ENCODE measurements at places on chromosomes 7 and 10.

GRCh38 chr7:105346138-105346537 lies 42.6 kb downstream of the SRPK2 start:
- H3K36me3 ChIP-seq = no peaks in the 10 kb centered on the region
- H3K4me1 ChIP-seq = peaks cover 10% of the 10 kb centered on the region
- no peaks in the 10 kb centered on the region for H3K27me3 ChIP-seq

DNA sequence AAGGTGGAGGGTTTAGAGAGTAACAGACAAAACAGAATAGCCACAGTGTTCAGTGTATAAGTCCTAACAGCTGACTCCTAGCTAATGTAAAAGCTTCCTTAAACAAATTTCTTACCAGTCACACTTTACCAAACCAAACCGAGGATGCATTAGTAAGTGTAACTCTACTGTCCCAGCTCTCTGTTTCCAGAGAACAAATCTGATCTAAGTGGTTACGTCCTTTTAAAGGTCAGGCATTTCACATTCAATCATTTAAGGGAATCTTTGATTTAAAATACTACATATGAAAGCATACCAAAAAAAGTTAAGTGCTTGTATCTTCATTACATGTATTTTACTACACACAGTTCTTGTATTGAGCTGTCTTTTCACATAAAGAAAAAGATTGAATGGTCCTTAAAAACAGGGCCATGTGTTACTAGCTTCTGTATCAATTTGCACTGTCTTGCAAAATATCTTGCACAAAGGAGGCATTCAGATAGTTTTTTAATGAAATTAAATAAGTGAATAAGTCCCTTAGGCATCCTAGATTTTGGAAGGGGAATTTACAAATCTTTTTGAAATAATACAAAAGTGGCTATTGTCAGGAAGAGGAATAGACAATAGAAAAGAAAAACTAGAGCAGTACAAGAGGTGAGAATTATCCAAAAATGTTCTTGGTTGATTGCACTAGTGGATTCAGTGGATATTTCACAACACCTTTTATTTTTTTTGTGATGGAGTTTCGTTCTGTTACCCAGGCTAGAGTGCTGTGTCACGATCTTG lies 58.4 kb upstream of the SPOCK2 start:
- H3K4me1 ChIP-seq = no peaks in the 10 kb centered on the region
- H3K27me3 ChIP-seq = no peaks in the 10 kb centered on the region
- no peak overlapping the region for H3K27ac ChIP-seq
- no peaks in the 10 kb centered on the region for H3K36me3 ChIP-seq
- no peak overlapping the region for H3K4me3 ChIP-seq

DNA sequence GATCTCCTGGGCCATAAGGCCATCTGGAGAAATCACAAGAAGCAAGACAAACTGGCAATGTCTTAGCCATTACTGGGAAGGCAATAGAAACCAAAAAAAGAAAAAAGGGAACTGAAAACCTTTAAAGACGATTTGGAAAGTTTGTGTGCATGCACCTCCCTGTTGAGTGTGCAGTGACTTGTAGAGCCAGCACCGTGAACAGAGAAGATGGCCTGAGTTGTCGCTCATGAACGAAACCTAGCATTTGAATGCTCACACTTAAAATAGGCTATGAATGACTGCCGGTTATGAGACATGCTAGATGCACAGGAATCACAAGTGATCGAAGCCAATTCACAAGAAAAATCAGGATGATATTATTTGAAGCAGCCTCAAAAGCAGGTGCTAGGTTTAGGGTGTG lies 151.3 kb upstream of the ADO start:
- H3K4me1 ChIP-seq = no peaks in the 10 kb centered on the region
- no peak overlapping the region for H3K4me3 ChIP-seq
- no peaks in the 10 kb centered on the region for H3K27me3 ChIP-seq
- DNase-seq = no peak

- no peak overlapping the region for H3K4me3 ChIP-seq
- no peak overlapping the region for H3K27ac ChIP-seq
- no peaks in the 10 kb centered on the region for H3K4me1 ChIP-seq
- DNase-seq = no peak
- H3K27me3 ChIP-seq = no peaks in the 10 kb centered on the region
Measured at GRCh38 chr10:21953585-21954057, 49.9 kb downstream of the DNAJC1 start.

DNA sequence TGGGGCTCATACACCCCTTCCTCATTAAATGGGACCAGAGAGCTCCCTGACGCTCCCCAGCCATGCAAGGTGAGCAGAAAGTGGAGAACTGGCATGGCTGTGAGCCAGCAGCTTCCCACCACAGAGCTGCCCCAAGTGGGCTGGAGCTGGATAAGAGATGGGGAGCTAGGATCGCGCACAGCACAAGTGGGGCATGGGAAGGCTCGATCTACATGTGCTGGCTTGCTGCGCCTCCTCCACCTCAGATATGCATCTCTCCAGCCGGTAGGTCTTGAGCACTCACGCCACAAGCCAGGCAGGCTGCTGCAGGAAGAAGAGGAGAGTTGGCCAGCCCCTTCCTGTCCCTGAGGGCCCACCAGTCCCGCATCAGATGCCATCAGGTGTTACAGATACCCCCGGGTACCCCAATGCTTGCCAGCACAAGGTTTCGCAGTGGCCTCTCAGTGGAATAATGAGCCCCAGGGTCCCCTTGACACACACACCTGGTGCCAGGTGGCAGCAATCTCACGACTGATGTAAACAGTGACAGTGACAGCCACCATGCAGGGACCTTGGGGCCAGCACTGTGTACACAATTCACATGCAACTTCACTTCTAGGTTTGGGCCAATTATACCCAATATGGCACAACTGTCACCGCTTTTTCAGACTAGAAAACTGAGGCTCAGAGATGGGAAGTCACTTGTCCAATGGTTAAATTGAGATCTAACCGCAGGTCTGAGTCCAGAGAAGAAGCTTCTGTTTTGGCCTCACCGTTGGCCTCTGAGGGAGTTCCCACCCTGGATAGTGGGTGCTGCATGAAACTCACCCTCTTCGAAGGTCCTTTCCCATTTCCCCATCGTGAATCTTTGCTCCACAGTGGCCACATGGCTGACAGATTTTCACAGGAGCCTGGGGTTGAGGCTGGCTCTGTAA lies 79.3 kb downstream of the OAT start:
- no peak overlapping the region for H3K27ac ChIP-seq
- DNase-seq = no peak
- peaks cover 13% of the 10 kb centered on the region for H3K4me1 ChIP-seq

GRCh38 chr10:97095701-97096260 lies 90.0 kb downstream of the SLIT1 start:
- H3K4me3 ChIP-seq = no peak overlapping the region
- no peak for DNase-seq
- H3K27me3 ChIP-seq = peaks cover 62% of the 10 kb centered on the region
- H3K36me3 ChIP-seq = no peaks in the 10 kb centered on the region

GRCh38 chr7:7671361-7671760 lies 30.8 kb downstream of the UMAD1 start:
- no peak for DNase-seq
- no peak overlapping the region for H3K4me3 ChIP-seq
- no peaks in the 10 kb centered on the region for H3K27me3 ChIP-seq
- no peaks in the 10 kb centered on the region for H3K4me1 ChIP-seq
- no peaks in the 10 kb centered on the region for H3K36me3 ChIP-seq
- H3K27ac ChIP-seq = no peak overlapping the region

DNA sequence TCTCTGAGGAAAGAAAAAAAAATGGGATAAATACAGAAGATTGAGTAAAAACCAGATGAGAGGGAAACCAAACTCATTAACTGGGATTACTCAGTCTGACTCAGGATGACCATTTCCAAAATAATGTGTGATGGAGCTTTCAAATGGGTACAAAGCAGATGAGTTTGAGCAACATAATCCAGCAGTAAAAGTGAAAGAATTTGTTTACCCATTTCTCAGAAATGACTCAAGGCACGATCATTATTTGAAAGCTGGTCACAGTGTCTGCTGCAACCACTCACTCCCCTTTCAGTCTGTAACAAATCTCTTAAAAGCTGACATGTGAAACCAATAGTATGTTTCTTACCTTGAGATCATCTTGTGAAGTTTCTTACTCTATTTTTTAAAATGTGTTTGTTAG lies 104.7 kb upstream of the KLF14 start:
- H3K27ac ChIP-seq = peak overlapping the region; percentile 66
- peak; percentile 54 for DNase-seq
- H3K27me3 ChIP-seq = no peaks in the 10 kb centered on the region
- no peak overlapping the region for H3K4me3 ChIP-seq
- H3K4me1 ChIP-seq = peaks cover 30% of the 10 kb centered on the region
- no peaks in the 10 kb centered on the region for H3K36me3 ChIP-seq

GRCh38 chr10:129960481-129961156 lies 3.5 kb downstream of the EBF3 start:
- H3K27me3 ChIP-seq = peaks cover 13% of the 10 kb centered on the region
- DNase-seq = no peak
- no peaks in the 10 kb centered on the region for H3K36me3 ChIP-seq

GRCh38 chr7:77619314-77619713 lies 76.9 kb upstream of the RSBN1L start:
- DNase-seq = no peak
- no peaks in the 10 kb centered on the region for H3K27me3 ChIP-seq
- no peak overlapping the region for H3K4me3 ChIP-seq
- peaks cover 75% of the 10 kb centered on the region for H3K36me3 ChIP-seq
- no peaks in the 10 kb centered on the region for H3K4me1 ChIP-seq
- H3K27ac ChIP-seq = no peak overlapping the region

DNA sequence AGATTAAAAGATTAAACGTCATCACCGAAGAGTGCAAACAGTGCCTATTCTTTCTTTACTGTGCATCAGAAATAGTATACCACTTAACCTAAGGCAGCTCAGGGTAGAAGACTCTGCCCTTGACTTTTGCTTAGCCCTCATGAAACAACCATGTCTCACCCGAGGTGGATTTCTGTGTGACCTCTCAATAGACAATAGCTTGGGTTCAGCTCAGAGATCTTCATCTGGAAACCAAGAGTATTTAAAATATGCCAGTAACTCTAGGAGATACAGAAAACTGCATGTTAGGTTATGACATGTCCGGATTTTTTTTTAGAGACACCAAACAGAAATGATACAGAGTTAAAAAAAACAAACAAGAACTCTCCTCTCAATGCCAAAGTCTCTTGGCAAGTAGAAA lies 75.8 kb downstream of the JAZF1 start:
- H3K4me3 ChIP-seq = no peak overlapping the region
- DNase-seq = no peak
- no peak overlapping the region for H3K27ac ChIP-seq
- peaks cover 61% of the 10 kb centered on the region for H3K4me1 ChIP-seq
